ENCODE measurements at places on chromosomes 6 and 20. TPM values are rescaled to one million over a fixed set of nuclear protein-coding genes. Genes with fewer than 3 reads are reported as not detected.

CAGE1 gene
- total RNA-seq = 0.16 TPM

GRCh38 chr6:160766989-160767646 lies 65.1 kb downstream of the PLG start:
- peaks cover 17% of the 10 kb centered on the region for H3K27me3 ChIP-seq
- H3K27ac ChIP-seq = peak overlapping the region; percentile 43
- H3K4me3 ChIP-seq = peak overlapping the region; percentile 97
- peaks cover 4% of the 10 kb centered on the region for H3K4me1 ChIP-seq
- peak; percentile 76 for DNase-seq
- H3K36me3 ChIP-seq = peaks cover 4% of the 10 kb centered on the region

B3GAT2 gene
- 1.2 TPM for total RNA-seq

SCGN gene
- not detected for total RNA-seq

DNA sequence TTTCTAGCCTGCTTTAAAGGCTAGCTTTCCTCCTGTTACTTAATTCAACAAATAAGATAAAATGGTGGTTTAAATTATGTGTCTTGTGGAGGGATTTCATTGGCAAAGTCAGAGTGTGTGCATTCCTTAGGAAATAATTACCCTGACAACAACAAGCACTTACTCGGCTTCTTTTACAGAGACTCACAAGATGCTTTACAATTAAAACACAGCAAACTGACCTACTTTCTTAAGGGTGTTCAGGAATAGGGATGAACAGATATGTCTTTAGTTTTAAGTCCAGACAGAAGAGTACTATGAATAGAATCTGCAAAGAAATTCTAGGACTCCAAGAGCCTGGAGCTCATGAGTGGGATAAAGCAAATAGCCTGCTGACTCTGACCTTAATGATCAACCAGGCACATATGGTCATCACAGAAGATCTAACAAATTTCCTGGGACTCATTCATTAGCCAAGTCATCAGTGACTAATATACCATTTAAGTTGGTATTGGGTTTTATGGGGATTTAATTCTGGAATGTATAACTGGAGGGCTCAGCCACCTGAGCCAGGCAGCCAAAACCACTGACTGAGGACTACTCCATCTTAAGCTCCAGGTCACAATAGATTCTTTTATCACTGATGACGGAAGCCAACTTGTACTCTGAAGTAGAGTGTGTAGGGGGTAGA lies 161.8 kb upstream of the RIMS1 start:
- H3K36me3 ChIP-seq = no peaks in the 10 kb centered on the region
- no peak overlapping the region for H3K27ac ChIP-seq
- H3K4me3 ChIP-seq = no peak overlapping the region
- no peaks in the 10 kb centered on the region for H3K27me3 ChIP-seq
- no peak for DNase-seq

All from neural crest cell (in vitro differentiated cells).